NCI-H446 treated with DMSO at 0.1 percent for 48 hours (cell line): ENCODE measurements at places on chromosomes 16 and 17.

DNA sequence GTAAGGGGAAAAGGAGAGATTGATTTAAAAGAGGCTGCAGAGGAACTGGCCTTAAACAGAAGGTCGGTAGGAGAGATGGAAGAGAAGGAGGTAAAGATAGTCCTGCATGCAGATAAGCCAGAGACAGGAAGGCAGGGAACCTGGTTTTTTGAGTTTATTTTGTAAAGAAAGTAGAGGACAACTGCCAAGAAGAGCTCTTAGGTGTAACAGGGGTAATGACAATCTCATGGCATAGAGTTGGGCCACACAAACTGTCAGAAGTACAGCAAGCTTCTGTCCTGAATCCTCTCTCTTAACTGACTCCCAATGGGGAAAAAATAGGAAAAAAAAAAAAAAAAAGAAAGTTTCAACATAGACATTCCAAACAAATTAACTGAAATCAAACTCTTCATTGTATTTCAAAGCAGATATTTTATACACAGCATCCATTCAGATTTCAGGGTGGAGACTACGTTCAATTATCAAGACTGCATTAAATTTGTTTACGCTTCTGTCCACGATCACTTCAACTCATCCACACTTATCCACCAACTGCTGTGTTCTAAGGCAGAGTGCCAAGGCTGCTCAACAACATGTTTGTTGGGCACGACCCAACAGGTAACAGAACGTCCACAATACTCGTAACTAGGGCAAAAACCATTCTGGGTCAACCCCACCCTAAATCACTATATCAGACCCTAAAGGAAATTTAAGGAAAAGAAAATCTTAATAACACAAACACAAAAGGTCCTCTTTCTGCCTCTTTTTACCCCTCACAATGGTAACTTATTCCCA is 34.9 kb downstream of the USP31 start:
- DNase-seq: no peak

DNA sequence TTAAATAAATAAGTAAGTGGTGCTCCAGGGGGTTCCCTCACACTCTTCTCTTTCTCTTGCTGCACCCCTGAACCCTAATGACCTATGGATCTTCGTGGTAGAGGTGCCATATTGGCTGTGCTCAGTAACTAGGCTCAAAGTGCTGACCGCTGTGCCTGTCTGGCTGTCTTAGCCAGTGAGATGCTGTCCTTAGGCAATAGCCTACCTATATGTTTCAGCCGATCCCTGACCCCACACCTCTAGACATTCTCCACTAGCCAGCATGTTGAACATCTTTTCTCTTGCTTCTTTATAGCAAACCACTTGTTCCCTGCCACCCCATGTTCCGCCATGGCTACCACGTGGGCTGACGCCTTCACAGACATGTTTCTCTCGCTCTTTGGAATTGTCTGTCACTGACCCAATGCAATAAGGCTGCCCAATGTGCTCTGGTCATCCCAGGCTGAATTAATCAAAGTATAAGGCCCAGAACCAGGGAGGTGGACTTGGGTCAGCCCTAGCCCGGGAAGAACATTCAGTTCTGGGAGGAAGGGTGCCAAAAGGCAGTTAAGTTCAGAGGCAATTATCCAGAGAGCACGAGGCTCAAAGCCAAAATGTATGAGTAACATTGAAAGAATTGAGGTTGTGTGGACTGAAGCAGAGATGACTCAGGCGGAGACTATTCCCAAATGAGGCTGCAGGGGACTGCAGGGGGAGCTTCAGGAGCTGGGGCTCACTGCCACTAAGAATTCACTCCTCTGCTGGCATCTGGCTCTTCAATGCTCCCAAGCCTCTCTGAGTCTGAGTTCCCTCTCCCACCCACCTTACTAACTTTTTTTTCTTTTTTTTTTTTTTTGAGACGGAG is 28.7 kb upstream of the TNRC6A start:
- DNase-seq: peak; percentile 93

- no peak for DNase-seq
Observed at GRCh38 chr17:68595496-68595895, 5.7 kb downstream of the FAM20A start.

DNA sequence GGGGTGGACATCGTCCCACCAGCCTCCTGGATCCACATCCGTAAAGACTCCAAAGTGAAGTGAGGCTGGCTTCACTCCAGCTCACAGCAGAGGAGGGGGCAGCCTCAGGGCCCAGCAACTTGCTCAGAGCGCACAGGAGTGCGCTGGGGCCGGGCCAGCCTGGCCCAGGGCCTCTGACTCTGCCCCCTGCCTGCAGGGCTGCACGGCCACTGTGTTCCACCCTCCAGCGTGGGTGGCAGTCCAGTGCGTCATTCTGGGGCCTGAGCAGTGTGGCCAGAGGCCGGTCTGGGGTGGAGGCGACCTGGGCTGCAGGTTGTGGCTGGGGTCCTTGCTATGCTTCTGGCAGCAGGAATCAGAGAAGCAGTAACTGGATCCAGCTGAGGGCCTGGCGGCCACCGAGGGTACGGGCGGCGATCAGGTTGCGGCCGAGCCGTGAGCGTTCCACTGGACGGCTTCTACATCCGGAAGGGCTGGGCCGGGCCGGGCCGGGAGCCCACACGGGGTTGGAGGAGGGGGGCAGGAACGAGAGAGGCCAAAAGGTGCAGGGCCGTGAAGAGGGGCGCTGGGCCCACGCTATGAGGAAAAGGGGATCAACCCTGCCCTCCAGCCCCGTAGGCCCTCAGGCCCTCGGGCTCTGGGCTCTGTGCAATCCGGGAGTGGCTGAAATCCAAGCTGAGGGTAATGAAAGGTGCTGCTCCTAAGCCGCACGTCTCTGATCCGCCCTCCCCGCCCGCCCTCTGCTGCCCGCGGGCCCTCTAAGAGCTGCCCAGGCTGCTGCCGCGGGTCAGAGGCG is at the start of gene FSCN2:
Gene FSCN2, plus strand, starts transcription at position 787 of the 793 bp plus-strand sequence. CDS start 155 bp downstream, outside the sequence.
- no peak for DNase-seq

DNA sequence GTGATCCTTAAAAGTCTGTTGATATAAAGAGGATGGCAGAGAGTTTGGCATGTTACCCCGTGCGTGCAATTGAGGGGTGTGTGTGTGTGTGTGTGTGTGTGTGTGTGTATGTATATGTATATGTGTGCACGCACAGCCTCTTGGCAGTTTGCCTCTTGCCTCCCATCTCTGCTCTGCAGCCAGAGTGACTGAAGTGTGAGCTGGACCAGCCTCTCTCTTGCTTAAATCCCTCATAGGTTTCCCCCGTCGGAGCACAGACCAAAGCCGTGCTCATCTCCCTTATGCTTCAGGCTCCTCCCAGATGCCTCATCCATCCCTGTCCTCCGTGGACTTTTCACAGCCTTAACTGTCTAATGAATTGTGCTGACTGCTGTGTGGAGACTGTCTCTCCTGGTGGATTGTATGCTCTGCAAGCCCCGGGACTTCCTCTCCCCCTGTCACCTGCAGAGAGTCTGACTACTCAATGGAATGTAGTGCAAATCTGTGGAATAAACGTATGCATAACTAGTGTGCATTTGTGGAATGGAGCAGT is 413.5 kb downstream of the CPPED1 start:
- no peak for DNase-seq

DNA sequence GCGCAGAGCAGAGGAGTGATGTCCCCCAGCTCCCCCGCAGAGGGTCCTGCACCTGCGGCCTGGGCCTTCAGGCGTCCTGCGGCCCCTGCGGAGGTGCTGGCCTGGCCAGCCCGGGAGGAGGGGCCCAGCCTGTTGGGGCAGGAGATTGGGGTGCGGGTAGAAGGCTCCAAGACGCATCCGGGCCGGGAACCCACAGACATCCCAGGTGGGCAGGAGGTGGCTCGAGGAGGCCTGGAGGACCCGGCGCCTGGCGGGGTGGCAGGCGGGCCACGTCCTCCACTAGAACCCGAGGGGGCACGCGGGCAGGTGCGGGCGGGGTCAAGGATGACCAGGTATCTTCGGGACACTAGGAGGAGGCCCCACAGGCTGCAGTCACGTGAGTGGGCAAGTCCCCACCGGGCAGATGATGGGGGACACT is 647 bp upstream of the SECTM1 start:
- DNase-seq: no peak

DNA sequence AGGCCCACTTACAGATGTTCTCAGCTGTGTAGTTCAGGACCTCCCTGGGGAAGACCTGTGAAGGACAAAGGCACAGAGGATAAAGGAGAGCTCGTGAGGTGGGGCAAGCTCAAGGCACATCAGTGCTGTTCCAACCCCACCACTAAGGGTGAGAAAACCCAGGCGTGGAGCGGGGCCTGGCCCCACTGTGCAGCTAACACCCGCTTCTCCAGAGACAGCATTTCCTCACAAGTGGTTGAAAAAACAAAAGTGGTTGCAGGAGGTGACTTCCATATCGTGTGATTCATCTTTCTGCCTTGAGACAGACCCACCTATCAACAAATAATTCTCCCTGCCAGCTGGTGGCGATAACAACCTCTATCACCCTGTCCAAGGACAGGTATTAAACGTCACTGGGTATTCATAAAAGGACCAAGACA is 30.0 kb downstream of the SNN start:
- DNase-seq: no peak

GRCh38 chr17:72411124-72411563 is 290.3 kb downstream of the SOX9 start:
- no peak for DNase-seq

DNA sequence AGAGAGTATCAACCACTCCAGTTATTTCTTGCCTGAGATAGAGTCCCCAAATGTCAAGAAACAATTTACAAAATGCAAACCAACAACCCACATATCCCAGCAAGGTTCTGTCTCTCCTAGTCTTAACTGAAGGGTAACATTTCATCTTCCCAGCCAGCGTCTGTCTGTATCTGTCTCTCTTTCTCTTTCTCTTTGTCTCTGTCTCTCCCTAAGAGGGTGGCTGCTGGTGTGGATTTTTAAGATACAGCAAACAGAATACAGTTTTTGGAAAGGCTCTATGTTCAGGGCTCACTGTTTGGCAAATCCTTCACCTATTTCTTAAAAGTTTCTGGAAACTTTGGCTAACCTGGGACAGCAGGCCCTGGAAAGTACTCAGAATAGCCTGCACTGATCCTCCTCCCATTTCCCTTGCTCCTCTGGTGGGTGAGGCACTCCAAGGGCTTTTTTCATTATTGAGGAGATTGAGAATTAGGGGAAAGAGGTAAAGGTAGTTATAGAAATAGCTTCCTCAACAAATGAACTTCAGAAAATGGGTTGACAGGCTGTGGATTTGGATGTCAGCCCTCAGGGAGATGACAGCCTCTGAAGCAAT is 6.2 kb downstream of the HOXB4 start:
- DNase-seq: no peak

GRCh38 chr16:66850115-66850815 is 6.1 kb downstream of the CA7 start:
- no peak for DNase-seq

DNA sequence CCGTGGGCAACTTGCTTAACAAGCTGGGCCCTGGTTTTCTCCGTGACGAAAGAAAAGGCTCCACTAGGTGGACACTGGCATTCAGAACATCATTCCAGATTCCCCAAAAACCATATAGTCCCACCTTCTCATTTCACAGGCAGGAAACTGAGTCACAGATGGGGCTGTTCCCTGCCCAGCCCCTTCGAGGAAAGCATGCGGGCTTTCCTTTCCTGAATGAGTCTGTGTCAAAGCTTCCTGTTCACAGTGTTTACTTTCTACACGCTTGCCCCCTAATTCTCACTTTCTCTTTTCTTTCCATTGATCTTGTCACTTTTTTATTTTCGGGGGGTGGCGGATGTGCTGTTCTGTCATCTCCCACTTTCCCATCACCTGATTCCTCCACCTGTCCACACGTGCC is 10.3 kb upstream of the LGALS9 start:
- DNase-seq: no peak

DNA sequence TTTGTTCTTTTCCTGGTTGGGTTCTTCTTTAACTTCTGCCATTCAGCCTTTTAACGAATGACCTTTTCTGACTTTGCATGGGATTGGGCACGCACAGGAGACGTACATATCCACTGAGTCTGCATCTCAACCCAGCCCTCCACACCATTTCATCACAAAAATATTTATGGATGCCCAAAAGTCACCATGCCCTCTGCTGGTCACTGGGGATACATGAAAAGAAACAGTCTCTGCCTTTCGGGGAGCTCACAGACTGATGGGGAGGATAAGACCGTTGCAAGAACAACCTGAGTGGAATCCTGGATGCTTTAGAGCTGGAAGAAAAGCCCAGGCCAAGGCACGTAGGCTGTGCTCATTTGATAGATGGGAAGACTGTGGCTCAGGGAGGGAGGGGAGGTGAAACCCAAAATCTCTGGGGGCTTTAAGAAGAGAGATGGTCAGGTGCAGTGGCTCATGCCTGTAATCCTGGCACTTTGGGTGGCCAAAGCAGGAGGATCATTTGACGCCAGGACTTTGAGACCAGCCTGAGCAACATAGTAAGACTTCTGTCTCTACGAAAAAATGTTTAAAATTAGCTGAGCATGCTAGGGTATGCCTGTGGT is 7.9 kb upstream of the MT2A start:
- no peak for DNase-seq

DNA sequence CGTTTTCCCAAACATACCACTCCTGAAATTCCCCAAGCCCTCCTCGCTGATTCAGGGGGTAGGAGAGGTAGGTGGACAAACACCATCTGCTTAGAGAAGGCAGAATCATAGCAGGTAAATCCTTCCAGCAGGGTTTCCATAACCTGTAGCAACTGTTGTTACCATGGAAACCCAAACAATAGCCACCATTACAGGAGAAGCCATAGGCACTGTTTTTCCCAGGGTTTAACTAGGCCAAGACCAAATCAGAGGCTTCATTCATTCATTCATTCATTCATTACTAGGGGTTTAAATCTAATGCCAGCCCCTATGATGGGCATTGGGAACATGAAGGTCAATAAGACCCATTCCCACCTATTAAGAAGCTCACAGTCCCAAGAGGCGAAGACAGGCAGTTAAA is 25.5 kb upstream of the CIITA start:
- no peak for DNase-seq

DNA sequence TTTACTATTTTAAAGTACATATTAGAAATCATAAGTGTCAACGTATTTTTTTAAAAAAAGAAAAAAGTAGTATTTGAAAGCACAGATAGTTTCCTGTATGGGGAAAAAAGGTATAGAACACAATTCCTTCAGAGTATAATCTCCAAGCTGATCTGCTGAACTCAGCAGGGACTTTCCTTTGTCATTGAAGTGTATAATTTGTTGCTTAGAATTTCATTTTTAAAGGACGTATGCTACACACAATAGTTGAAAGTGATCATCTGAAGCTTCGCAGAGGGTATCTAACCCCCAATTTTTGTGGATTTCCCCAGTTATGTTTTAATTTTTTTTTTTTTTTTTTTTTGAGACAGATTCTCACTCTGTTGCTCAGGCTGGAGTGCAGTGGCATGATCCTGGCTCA is 20.2 kb upstream of the MAPT start:
- no peak for DNase-seq

- DNase-seq: no peak
Observed at GRCh38 chr16:51523400-51523799, 372.3 kb upstream of the SALL1 start.

GRCh38 chr16:26078716-26079355 is 387.1 kb downstream of the HS3ST4 start:
- no peak for DNase-seq

GRCh38 chr17:31050948-31051347 is 43.8 kb upstream of the NF1 start:
- DNase-seq: no peak
